T-helper 2 cell (primary cell): ENCODE measurements at places on chromosomes 1 and 21.

- no peak for DNase-seq
Measured at GRCh38 chr21:44352253-44352860, 1.1 kb upstream of the TRPM2 start.

DNA sequence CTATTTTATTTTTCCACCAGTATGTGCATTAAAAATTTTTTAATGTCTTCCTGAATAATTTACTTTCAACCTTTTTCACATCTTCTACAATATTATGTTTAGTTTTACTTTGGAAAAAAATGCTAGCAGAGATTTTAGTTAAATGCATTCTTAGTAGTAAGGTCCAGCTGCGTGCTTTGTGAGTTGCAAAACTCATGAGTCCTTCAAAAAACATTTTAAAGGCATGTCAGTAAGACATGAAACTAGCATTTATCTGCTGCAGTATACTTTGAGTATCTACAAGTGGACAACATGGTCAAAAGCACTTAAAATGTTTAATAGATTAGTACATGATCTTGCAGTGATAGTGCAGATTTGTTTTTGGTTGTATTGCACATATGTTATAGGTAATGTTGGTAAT is 139.0 kb downstream of the HS2ST1 start:
- DNase-seq = no peak

DNA sequence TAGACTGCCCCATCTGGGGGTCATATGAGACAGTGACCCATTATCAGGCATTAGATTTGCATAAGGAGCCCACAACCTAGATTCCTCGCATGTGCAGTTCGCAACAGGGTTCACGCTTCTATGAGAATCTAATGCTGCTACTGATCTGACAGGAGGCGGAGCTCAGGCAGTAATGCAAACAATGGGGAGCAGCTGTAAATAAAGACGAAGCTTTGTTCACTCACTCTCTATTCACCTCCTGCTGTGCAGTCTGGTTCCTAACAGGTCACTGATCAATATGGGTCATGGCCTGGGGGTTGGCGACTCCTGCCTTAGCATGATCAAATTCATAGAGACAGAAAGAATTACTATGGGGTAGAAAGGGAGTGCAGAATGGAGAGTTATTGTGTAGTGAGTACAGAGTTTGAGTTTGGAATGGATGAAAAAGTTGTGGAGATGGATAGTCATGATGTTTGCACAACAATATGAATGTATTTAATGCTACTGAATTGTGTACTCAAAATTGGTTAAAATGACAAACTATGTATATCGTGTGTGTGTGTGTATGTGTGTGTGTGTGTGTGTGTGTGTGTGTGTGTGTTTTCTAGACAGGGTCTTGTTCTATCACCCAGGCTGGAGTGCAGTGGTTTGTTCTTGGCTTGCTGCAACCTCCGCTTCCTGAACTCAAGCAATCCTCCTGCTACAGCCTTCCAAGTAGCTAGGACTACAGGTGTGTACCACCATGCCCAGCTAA is 42.2 kb downstream of the BTF3L4 start:
- no peak for DNase-seq

DNA sequence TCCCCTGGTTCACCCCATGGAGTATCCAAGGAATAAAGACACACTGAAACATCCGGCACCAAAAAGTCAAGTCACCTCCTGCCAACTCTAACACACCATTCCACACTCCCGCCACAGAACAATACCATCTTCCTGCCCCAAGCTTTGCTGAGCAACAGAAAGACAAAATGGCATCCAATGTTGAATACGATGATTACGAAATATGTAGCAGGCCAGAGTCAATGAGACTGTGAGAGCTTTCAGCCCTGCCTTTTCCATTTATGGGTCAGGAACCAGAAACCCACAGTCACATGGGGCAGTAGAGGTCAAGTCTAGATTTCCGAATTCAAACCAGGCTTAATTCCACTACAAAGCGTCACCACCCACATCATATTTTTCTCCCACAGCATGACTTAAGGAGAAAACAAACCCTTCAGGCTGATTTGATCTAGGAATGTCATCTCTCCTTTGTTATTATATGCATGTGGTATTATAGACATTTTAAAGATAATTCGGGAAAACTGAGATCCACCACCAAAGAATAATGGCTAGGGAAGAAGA is 249.8 kb downstream of the SETD4 start:
- no peak for DNase-seq

DNA sequence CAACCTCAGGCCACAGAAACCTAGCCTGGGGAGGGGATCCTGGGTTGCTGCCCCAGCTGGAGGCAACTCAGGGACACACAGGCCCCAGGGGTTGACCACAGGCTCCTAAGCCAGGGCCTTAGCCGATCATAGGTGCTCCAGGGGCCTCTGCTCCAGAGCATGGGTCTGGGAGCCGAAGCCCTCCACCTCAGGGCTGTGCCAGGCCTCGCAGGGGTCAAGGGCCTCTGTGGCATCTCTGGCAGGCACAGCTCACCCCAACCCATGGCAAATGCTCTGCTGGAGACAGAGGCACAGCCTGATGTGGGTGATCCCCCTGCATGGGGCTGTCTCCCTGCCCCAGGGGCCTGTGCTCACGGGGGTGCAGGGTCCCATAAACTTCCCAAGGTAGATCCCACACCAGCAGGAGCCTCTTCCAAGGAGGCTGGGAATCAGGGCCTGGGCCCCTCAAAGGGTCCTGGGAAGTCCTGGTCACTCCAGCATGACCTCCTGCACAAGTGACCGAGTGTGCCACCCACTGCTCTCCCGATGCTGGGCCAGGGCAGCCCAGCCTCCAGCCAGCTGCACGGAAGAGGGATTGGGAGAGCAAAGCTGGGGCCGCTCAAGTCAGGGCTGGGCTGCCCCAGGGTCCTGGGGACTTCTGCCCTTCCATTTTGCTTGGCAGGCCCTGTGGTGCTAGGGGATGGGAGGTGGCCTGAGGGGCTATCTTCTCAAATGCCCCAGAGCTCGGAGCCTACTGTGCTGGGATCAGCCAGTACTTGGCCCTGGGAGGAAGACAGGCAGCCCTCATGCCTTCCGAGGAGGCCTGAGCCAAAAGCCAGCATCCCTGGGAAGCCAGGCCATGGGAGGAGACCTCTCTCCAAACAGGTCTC is 22.2 kb upstream of the PRSS38 start:
- DNase-seq = no peak

DNA sequence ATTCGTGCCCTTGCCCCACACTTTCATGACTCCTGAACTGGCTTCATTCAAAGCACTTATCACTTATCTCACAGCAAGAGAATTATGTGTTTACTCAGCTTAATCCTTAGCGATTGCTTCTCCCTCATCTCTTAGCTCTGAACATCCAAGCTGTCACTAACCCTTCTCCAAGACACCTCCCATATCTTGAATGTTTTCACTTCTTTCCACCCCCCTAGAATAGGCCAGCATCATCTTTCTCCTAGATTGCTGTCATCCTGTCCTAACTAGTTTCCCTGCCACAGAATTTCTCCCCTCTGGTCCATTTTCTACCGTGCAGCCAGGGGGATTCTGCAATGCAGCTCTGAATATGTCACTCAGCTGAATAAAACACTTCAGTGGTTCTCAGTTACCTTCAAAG is 68.6 kb upstream of the SPATA6 start:
- DNase-seq = no peak

- DNase-seq = no peak
Measured at GRCh38 chr1:175129644-175129996, 62.0 kb downstream of the TNN start.

DNA sequence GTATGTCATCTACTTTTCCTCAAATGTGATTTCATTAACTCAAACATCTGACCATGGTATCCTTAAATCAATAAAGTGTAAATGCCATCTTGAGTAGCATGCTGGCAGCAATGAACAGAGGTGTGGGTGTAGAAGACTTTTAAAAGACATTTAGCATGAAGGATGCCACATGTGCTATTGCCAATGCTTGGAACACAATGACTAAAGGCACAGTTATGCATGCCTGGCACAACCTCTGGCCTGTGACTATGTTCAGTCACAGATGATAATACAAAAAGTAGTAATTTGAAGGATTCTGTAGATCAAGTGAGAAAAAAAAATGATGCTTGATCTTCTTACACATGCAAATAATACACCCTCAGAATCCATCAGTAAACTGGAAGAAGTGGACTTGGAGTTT is 938.9 kb upstream of the ADGRL4 start:
- DNase-seq = no peak

GRCh38 chr1:31658721-31659120 is 14.0 kb upstream of the PEF1 start:
- no peak for DNase-seq

DNA sequence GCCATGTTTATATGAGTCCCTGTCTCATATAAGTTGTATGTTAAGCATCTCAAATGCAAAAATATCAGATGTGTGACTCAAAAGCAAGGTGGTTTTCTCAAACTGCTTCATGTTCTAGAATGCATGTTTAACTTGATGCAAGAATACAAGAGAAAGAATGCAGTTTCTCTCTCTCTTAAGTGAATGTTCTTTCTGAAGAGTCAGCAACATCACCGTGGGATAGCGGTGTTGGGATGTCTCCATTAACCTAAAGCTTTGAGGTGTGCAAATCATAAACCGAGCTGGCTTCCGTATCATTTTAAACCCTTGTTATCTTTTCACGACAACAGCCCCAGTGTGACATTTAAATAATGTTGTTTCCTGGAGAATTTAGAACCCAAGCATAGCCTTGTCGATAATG is 48.4 kb upstream of the TARBP1 start:
- DNase-seq = no peak

DNA sequence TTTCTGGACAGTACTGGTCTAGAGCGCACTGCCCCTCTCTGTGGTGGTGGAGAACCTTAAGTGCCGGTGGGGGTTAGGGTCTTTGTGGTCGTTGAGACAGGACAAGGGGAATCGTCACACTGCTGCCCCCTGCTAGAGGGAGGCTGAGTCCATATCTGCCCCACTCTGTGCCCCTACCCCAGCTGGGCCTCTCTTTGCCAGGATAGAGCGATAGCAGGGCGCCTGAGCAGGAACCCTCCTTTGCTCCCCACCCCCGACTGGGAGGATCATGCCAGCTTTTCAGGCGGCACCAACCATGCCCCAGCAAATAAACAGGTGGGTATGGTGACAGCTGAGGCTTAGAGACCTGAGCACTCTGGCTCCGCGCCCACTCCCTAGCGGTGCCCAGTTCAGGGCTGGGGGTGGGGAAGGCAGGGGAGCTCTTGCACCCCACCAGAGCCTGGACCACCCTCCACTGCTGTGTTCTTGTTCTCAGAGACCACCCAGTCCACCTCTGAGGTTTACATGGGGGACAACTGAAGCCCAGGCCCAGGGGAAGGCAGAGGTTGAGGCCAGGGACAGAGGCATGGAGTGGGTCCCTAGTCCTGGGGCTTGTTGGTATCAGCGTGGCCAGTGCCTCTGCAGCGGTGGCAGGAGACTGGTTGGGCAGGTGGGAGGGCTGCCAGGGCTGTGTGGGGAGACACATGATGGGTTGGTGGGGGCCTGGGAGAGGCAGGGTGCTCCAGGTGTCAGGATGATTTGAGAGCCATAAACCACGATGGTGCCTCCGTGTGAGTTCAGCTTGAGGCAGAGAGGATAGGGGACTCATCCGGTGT is 1.6 kb downstream of the PADI2 start:
- no peak for DNase-seq

- DNase-seq = no peak
Measured at GRCh38 chr1:204888294-204888693, 17.6 kb downstream of the NFASC start.

- DNase-seq = no peak
Measured at GRCh38 chr1:5814046-5814619, 178.1 kb downstream of the NPHP4 start.

DNA sequence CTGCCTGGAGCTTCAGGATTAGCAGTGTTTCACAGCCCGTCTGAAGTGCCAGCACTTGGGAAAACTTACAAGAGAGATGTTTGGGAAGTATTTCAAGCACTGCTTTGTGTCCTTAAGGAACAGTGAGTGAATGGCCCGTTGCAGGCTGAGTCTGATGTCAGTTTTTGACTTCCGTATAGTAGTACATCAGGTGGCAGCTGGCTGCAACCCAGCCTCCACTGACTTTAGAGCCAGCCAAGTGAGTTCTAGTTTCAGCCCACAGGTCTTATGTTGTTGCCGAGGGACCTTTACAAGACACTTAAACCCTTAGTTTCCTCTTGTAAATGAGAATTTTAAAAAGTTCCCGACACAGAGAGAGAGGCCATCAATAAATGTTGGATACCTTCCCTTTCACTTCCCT is 35.0 kb downstream of the UCK2 start:
- DNase-seq = no peak

DNA sequence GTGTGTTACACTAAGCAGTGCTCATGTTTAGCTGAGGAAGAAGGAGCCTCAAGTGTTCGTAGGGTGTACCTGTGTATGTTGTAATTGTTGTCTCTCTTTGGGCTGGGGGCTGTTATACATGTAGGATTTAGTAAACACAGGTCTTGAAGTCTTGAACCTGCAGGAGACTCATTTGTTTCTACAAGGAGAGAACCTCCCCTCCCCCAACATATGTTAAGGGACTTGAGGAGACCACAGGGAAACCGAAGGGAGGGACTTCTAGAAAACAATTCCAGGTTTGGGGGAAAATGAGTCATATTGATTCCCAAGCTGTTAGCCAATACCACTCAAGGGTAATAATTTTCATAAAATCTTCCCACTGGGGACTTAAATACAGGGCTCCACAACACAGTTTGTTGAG is 25.0 kb upstream of the AGBL4 start:
- DNase-seq = no peak

GRCh38 chr1:9654051-9654833 is 2.7 kb downstream of the PIK3CD start:
- no peak for DNase-seq

- DNase-seq = no peak
Measured at GRCh38 chr21:46185716-46186115, 1.5 kb upstream of the SPATC1L start.

DNA sequence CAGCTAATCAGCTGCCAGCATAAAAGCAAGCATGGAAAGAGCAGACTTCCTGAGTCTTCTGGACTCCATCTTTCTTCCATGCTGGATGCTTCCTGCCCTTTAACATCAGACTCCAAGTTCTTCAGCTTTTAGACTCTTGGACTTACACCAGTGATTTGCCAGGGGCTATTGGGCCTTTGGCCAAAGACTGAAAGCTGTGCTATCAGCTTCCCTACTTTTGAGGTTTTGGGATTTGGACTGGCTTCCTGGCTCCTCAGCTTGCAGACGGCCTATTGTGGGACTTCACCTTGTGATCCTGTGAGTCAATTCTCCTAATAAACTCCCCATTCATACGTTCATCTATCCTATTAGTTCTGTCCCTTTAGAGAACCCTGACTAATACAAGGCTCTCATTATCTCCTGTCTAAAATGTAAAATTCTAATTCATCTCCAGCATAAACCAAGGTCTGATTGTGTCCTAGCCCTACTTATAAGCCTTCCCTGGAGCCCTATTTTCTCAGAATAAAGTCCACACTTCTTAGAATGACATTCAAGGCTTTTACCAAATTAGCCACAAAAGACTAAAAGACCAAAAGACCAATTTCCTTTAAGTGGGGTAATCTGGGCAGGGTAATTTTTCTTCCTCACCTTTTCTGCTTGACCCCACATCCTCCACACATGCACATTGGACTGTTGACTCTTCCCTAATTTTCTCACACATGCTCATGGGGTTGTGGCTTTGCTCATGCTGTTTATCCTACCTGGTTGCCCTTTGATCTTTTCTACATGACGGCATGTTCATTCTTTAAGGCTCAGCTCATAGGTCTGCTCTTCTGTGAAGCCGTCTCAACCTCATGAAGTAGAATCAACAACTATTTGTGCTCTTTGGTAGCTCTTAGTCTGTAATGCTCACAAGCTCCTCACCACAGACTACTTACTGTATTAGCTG is 18.1 kb upstream of the ENAH start:
- no peak for DNase-seq
